ENCODE measurements at places on chromosomes 6 and 20.

- DNase-seq, result no peak
Observed at GRCh38 chr6:169019727-169020491, 233.7 kb downstream of the THBS2 start.

- no peak for DNase-seq
Observed at GRCh38 chr6:135062735-135063134, 8.1 kb upstream of the HBS1L start.

DNA sequence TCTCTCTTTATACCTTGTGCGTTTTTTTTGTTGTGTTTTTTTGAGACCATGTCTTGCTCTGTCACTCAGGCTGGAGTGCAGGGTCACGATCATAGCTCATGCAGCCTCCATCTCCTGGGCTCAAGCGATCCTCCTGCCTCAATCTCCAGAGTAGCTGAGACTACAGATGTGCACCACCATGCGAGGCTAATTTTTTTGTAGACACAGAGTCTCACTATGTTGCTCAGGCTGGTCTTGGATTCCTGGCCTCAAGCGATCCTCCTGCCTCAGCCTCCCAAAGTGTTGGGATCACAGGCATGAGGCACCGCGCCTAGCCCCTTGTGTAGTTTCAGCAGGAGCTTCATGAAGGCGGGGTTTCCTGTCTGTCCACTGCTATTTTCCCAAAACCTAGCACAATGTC lies 27.3 kb downstream of the PDRG1 start:
- no peak for DNase-seq

- no peak for DNase-seq
Observed at GRCh38 chr6:69812746-69813427, 16.1 kb upstream of the LMBRD1 start.

DNA sequence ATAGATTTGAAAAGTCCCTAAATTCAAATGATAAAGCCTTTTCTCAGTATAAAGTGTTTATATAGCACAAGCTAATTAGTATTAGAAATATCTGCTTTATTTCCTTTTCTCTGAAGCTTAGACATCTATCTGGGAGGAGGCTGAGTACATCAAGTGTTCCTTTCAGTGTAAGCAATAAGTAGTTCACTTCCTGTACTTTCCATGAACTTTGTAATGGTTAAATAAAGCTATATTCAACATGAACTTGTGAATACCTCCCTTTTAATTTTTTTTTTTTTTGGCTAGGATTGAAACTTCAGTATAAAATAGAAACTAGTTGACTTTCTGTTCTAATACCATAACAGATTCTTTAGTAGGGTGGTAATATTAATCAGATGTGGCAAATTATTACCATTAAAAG lies 190.9 kb downstream of the CENPW start:
- DNase-seq, result no peak

GRCh38 chr6:13725052-13725451 lies 13.4 kb upstream of the RANBP9 start:
- no peak for DNase-seq

GRCh38 chr20:4604580-4604979 lies 117.1 kb upstream of the PRND start:
- no peak for DNase-seq

GRCh38 chr6:7176208-7176607 lies 68.4 kb downstream of the RREB1 start:
- DNase-seq, result no peak

- DNase-seq, result no peak
Observed at GRCh38 chr6:72446430-72446829, 175.4 kb upstream of the KCNQ5 start.

DNA sequence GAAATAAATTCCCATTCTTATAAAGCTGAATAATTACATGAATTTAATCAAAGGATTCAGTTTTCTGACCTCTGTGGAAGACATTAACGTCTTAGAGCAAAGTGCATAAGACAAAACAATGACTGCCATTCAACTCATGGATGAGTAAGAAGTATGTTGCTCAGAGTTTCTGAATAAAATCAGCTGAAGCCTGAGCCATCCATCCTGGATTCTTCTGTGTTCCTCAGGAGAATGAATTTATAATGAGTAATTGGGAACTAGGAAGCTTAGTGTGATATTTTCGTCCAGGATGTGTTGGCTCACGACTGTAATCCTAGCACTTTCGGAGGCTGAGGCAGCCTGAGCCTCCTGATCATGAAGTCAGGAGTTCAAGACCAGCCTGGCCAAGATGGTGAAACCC lies 62.8 kb downstream of the PERP start:
- no peak for DNase-seq

- DNase-seq, result no peak
Observed at GRCh38 chr6:152100183-152100618, 292.7 kb downstream of the ESR1 start.

DNA sequence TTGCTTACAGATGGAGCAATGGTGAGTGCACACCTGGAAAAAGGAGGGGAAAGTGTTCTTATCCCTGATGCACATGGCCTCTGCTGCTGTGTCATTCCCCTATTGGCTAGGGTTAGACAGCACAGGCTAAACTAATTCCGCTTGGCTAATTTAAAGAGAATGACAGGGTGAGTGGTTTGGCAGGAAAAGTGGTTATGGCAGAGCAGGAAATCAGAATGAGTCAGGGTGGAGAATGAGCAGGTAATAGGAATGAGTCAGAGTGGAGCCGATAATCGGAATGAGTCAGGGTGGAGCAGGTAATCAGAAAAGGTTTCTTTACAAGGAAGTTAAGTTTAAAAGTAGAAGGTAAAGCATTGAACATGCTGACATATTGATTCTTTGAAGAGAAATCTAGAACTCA lies 355.5 kb upstream of the HTR1E start:
- no peak for DNase-seq

GRCh38 chr6:148316308-148316707 lies 26.3 kb upstream of the SASH1 start:
- DNase-seq, result no peak

DNA sequence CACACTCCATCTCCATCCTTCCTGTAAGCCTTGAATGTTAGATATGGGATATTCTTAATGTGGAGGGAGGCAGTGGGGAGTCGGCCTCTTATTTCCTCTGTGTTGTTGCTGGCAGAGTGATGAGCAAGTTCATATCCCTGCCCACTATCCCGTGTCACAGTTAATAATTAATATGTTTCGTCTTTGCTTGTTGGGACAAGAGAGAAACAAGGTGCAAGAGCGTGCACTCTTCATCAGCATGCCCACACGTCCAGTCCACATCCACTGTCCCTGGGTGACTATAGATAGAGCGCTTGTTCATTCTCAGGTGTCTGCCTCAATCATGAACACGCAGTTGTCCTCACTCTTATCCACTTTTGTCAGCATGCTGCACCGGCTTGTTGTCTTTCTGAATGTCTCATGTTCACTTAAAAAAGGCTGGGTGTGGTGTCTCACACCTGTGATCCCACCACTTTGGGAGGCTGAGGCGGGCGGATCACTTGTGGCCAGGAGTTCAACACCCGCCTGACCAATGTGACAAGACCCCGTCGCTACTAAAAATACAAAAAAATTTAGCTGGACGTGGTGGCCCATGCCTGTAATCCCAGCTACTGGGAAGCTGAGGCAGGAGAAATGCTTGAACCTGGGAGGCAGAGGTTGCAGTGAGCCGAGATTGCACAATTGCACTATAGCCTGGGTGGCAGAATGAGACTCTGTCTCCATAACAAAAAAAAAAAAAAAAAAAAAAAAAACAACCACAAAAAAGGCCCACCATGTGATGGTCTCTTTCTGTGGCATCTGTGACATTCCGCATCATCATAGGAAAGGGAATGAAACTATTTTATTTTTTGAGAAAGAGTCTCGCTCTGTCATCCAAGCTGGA lies 34.2 kb downstream of the PPP1R3G start:
- no peak for DNase-seq

- no peak for DNase-seq
Observed at GRCh38 chr20:11267762-11268335, 594.0 kb upstream of the JAG1 start.

DNA sequence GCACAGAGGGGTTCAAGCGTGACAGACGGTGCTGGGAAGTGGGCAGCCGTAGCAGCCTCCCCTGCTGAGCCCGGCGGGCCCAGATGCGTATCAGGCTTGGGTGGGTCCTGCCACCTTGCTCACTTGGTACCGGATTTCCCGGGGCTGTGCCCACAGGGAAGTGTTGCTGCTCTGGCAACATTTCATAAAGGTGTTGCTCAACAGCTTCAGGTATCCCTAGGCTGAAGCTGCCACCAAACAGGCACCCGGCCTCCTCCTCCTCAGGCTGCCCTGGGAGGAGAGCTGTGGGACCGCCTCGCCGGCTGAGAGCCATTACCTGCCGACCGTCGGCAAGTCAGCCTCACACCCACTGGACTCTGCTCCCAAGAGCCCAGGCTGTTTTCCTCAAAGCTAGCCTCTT lies 11.5 kb downstream of the PSMG4 start:
- DNase-seq, result no peak

- DNase-seq, result no peak
Observed at GRCh38 chr6:3838992-3839867, 9.9 kb upstream of the FAM50B start.

DNA sequence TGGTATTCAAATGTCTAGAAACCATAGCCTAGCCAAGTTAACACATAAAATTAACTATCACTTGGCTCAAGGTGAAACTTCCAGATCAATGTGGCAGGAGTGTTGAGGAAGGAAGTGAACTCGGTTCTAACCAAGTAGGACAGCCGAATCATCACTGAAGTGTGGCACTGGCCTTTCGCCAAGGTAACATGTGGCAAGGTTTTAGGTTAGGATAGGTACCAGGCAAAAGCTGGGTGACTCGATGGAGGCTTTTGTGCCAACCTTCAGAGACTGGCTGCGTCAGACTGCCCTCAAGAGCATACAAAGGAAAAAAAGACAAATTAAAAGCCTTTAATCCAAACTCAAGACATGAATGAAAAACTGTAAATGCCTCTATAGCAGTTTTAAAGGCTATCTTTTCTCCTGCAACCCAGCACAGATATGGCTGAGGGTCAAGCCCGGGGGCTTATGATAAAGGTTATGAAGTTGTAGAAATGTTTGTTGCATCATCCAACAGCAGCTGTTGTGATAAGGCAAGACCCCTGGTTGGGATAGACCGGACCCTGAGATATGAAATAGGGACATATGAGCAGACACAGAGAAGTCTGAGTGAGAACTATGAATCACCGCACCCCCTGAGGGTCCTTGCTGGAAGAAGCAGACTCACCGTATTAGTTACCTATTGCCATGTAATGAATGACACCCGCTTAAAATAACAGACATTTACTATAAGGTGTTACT lies 11.9 kb downstream of the PSMB9 start:
- DNase-seq, result no peak

GRCh38 chr6:54992789-54993188 lies 146.2 kb downstream of the FAM83B start:
- DNase-seq, result no peak

GRCh38 chr6:116363759-116364158 lies 7.0 kb upstream of the DSE start:
- DNase-seq, result no peak

DNA sequence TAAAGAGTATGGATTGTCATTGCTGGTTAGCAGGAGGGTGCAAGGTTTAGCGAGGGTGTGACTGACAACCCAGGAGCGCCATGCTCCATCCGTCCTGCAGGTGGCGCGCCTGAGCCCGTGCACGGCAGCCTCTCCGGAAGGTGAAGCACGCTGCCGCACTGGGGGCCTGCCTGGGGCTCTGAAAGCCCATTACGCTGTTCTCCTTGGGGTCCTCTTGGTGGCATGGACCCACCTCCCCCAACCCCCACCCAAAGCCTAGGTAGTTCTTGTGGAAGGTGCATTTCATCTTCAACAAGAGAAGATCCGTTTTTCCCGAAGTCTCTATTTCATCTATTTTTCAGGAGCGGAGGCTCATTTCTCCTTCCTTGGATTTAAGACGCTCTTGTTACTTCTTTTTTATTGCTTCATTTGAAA lies 197.4 kb upstream of the KCNG1 start:
- no peak for DNase-seq

DNA sequence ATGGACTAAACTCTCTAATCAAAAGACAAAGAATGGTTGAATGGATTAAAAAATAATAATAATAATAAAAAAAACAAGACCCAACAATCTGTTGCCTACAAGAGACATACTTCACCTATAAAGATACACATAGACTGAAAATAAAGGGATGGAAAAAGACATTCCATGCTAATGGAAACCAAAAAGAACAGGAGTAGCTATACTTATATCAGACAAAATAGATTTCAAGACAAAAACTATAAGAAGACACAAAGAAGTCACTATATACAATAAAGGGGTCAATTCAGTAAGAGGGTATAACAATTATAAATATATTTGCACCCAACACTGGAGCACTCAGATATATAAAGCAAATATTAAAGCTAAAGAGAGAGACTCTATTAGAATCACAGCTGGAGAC lies 106.7 kb downstream of the BTBD9 start:
- DNase-seq, result no peak

- DNase-seq, result no peak
Observed at GRCh38 chr20:55264703-55265239, 740.5 kb downstream of the CBLN4 start.

- DNase-seq, result no peak
Observed at GRCh38 chr6:11819486-11819885, 40.9 kb upstream of the ADTRP start.

DNA sequence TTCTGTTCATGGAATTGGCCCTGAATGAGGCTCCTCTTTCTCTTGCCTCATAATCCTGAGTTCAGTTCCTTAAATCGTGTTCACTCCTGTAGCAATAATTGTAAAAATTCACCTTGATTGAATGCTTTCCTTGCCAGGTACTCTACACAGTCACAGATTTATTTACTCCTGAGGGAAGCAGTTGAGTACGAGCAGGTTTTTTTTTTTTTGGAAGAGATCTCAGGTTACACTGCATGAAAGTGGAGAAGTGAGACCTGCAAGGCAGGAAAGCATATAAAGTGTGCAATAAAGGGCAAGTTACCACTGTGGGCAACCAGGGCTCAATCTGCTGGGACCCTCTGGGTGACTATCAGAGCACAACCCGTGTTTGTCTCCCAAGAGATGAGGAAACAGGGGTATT lies 93.0 kb upstream of the DOK5 start:
- no peak for DNase-seq

- DNase-seq, result no peak
Observed at GRCh38 chr6:41957117-41957516, 15.5 kb upstream of the CCND3 start.

- DNase-seq, result no peak
Observed at GRCh38 chr6:45535933-45536332, 158.2 kb upstream of the SUPT3H start.

- no peak for DNase-seq
Observed at GRCh38 chr6:10144772-10145171, 270.1 kb downstream of the TFAP2A start.

GRCh38 chr20:50710492-50711063 lies 19.2 kb upstream of the RIPOR3 start:
- no peak for DNase-seq

- DNase-seq, result no peak
Observed at GRCh38 chr6:43420012-43420709, 7.2 kb upstream of the ABCC10 start.

GRCh38 chr6:134637282-134637681 lies 312.6 kb downstream of the ALDH8A1 start:
- no peak for DNase-seq

DNA sequence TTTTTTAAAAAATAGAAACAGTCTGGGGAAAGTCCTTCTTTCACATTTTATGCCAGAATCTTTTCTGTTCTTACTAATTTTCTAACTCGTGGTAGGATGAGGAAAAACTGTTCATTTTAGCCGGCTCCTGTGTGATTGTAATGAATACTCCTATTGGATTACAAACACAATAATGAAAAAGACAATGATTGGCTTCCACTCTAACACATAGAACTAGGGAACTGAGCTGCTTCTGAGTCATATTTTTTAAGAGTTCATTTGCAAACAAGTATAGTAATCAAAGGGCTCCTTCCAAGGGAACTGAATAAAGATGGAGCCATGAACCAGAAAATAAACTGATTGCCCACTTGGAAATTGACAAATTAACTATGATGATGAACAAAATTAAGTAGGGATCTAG lies 265.3 kb upstream of the TCF21 start:
- no peak for DNase-seq
